ENCODE measurements at places on chromosomes 3 and 15.

DNA sequence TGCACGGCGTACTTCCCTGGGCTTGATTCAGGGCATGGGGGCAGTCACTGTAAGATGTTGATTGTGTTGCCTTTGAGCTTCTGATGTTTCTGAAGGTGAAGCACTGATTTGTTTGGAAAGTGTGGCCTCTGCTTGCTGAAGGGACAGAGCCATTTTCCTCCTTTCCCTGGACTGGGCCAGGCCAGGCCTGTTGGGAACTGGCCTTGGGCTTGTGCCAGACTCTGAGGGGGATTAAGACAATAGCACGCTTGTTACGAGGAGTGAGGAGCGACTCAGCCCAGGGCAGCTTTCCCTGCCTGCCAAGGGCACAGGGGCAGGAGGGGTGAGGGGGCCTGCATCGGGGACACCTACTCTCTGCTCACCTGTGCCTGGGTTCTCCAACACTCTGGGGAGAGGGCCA is 42.9 kb downstream of the LINGO1 start:
- DNase-seq, result no peak

DNA sequence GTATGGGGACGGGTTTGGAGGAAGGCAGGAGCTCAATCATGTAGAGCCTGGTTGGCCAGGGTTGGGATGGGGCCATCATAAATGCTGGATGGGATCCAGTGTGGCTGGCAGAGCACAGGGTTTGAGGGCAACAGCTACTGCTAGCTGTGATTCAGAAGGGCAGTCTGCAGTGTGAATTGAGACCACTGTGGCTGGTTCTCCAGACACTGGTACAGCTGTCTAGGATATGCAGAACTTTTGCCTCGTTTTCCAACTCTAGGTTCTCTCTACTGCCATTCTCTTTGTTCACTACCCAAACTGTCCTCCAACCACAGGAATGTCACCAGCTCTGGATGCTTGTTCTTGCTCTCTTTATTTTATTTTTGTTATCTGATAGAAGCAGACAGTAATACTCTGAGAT is 543.6 kb downstream of the AGBL1 start:
- no peak for DNase-seq

GRCh38 chr3:152505926-152506325 is 237.2 kb downstream of the MBNL1 start:
- no peak for DNase-seq

DNA sequence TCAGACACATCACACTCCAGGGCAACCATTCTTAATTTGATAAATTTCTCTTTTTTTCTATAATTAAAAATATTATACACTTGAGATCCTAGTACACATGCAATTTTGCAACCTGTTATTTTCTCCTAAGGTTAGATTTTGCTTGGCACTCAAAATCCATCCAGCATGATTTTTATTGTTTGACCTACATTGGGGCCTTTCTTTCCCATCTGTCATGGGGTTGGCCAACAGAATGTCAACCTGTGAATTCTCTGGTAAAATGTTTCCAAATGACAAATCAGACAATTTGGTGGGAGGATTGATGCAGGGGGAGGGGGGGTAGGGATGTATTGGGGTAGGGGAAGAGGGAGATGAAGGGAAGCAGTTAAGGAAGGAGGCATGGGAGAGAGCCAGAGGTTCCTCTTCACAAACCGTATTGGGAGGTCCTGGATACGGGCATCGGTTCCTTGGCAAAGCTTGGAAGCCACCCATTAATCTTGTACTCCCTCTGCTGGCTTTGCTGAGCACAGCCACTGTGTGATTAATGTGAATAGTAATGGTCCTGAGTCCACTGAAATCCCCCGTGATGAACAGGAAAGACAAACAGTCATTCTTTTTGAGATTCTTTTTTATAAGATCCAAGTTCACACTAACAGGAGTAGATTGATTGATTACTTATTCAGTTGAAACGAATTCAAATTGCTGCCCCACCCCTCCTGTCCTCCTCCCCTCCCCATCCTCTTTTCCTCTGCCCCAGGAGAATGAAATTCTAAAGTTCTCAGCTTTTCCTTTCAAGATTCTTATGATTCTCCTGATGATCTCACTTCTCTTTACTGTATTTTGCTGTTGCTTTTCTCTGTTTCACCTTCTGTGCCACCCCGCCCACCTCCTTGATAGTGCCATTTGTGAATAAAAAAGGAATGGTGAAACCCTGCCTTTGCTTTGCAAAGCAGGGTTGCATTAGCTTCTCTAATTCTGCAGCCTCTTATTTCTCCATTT is 82.2 kb upstream of the SLC25A26 start:
- no peak for DNase-seq

- no peak for DNase-seq
Measured at GRCh38 chr3:55750525-55750924, 263.4 kb upstream of the WNT5A start.

GRCh38 chr3:195201295-195201694 is 69.7 kb downstream of the XXYLT1 start:
- DNase-seq, result no peak

DNA sequence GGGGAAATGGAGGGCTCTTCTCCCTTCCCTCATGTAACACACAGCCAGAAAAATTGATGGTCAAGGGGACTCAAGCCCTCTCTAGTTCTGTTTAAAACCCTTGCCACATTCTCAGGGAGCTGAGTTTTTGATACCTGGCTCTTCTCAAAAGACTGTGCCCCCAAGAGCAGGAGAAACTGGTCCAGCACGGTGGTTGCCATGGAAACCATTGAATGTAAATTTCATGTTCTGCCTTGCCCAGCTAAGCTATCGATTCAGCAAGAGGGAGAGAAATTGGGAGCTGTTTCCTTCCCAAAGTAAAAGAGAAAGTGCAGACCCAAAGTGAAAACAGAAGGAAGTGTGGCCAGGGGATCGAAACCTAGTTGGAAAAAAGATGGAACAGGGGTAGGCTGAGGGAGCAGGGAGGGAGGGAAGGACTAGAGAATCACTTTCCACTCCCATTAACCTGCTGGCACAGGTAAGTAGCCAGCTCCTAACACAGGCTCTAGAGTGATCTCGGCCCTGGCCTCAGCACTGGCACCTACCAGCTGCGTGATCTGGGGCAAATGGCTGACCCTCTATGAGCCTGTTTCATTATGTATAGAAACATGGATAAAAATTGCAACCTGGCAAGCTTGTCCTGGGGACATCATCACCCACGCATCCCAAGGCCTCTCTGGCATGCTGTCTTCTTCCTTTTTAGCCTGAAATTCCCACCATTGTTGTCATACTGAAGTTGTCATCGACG is 140.9 kb downstream of the TPRA1 start:
- DNase-seq, result no peak

DNA sequence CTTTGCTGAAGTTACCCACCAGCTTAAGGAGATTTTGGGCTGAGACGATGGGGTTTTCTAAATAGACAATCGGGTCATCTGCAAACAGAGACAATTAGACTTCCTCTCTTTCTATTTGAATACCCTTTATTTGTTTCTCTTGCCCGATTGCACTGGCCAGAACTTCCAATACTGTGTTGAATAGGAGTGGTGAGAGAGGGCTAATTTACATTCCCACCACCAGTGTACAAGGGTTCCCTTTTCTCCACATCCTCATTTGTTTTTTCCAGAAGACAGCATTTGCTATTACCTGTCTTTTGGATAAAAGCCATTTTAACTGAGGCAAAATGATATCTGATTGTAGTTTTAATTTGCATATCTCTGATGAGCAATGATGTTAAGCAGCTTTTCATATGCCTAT is 329.9 kb upstream of the TPRG1 start:
- DNase-seq, result no peak

GRCh38 chr3:65751123-65751700 is 287.5 kb downstream of the MAGI1 start:
- no peak for DNase-seq

DNA sequence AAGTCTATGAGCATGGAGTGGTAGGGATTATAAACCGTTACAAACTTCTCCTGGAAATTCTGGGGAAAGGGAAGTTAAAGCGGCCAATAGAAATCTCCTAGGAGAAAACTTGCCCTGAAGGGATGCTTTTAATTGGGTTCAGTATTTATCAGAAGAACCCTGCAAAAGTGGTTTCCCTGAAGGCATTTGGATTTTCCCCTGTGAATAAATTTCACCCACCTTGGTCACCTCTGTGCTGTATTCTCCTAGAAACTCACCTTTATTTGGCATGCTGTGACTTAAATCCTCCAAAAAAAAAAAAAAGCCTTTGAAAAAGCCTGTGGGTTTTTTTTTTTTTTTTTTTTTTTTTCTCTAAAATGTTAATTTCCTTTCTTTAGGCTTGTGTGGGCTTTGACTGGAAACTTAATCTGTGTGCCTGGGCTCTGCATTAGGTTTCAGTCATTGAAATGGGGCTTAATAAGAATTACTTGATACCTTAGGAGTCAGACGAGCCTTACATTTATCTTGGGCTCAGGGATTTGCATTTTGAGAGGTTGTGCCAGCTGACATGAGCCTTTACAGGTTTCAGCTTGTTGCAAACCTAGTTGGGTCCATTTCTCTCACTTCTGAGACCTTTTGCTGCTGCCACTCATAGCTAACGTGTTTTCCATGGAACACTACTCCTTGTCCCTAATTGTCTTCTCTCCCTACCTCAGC is 22.0 kb downstream of the TGFBR2 start:
- no peak for DNase-seq

- DNase-seq, result no peak
Measured at GRCh38 chr15:85031944-85032558, 50.4 kb downstream of the PDE8A start.

DNA sequence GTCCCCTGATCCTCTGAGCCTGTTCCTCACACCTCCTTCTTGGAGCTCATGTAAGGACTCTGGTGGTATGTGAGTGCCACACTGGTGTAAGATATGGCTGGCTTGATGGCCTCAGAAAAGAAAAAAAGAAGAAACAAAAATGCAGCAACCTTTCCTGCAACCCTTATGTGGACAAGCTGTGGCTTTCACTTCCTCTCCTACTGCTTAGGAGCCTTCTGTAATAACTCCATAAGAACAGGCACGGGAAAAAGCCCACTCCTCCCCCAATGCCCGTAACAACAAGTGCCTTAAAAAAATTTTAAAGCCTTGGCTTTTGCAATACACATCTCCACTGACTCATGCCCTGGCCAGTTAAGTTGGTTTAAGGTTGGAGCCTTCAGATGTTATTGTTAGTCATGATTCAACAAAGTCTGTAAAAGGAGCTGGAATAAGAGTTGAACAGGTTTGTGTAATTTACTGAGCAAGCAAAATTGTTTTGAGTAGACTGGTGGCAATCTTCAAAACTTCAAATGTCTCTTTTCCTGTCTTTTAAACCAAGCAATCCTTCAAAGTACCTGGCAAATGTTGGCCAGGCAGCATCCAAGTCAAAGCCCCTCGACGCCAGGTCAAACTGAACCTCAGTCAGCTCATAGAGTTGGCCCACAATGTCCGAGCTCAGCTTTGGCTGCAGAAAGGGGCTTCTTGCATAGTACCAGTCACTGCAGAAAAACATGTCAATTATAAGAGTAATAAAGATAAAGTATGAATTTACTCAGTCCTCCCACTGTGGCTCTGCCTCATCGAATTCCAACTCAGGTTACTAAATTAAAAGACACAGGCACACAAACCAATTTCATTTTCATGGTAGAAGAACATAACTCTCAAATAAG is 22.9 kb downstream of the FYCO1 start:
- no peak for DNase-seq

GRCh38 chr3:122665226-122665786 is 15.3 kb upstream of the PARP14 start:
- DNase-seq, result no peak

DNA sequence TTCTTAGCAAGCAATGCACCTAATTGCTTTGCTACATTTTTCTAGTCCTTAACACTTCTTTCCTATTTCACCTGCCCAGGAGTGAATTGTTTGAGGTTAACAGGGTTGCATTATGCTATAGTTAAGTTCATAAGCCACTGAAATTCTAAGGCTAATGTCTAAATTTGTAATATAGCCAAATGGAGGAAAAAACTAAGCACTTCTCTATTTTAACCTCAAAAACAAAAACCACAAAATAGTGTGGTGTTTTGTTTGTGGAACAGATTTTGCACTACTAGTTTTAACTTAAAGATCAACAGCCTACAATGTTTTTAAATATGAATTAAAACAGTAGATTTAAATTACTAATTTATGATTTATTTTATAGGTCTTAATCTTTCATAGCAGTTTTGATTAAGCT is 5.5 kb downstream of the ATOSA start:
- DNase-seq, result no peak

DNA sequence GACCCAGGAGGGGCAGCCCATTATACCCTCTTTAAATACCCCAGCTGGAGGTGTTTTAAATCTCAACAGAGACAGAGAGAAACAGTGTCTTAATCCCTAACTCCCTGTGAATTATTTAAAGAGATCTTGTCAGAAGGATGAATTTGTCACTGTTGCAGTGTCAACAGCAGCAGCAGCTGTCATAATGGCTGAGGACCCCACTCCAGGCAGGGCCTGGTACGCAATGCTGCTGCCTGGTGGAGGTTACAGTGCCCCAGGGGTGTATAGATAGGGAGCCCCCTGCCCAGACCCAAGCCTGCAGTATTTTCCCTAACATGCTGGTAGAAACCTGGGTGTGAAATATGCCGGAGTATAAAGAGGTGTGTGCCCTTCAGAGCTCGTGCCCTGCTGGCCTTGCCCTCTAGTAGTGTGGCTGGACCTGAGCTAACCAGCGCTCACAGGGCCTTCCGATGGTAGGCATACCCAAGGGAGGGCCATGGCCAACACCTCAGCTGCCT is 143.0 kb downstream of the EPHB1 start:
- no peak for DNase-seq

DNA sequence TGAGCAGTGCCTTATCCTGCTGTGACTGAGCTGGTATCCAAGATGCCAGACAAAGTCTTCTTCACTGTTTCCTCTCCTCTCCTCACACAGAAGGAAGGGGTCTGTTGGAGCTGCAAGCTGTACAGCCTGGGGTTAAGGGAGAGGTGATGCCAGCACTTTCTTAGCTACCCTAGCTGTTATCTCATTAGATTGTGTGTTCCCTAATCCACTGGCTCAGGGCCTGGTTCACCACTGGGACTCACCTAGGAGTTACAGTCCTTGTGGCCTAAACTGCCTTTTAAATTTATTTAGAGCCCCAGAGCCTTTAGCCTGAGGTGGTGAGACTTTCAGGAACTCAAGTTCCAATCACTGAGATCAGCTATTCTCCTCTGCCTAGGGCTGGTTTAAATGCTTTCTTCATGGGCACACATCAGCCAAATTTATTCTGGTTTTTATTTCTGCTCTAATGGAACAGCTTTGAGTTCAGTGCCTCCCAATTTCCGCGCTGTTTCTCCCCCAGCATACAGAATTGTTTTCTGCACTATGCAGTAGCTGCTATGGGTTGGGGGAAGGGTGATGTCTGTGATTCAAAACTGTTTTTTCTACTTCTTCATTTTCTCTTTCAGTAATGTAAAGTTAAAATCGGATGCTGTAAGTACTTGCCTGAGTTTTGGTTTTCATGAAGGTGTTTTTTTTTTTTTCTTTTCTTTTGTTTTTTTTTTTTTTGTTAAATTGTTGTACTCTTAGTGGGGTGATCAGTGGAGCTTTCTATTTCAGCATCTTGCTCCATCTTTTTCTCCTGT is 198.8 kb downstream of the DOCK3 start:
- no peak for DNase-seq

DNA sequence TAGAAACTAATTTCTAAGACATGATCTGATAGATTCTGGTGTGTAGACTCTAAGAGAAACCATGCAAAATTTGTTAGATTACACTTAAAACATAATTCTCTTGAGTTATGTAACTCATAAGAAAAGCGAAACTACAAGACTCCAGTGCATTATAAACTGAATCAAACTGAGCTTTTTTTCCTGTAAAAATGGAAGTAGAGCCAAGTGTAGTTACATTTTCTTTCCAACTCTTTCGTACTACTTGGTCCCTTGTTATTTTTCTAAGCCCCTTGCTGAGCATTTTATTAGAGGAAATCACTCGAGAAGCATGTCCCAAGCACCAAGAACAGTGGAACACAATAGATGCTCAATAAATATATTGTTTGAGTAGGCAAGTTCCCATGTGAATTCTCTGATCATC is 130.2 kb downstream of the GADL1 start:
- DNase-seq, result no peak

GRCh38 chr15:77857419-77857818 is 220.1 kb downstream of the TBC1D2B start:
- no peak for DNase-seq
